ENCODE measurements at places on chromosomes 2 and 18.

- no peak for DNase-seq
Observed at GRCh38 chr2:191345788-191346187, 100.6 kb downstream of the MYO1B start.

- DNase-seq: no peak
Observed at GRCh38 chr2:177270531-177270930, 6.0 kb upstream of the NFE2L2 start.

GRCh38 chr2:101704816-101705578 is 7.5 kb downstream of the MAP4K4 start:
- no peak for DNase-seq

GRCh38 chr2:98334439-98335078 is 11.7 kb upstream of the CNGA3 start:
- DNase-seq: no peak

DNA sequence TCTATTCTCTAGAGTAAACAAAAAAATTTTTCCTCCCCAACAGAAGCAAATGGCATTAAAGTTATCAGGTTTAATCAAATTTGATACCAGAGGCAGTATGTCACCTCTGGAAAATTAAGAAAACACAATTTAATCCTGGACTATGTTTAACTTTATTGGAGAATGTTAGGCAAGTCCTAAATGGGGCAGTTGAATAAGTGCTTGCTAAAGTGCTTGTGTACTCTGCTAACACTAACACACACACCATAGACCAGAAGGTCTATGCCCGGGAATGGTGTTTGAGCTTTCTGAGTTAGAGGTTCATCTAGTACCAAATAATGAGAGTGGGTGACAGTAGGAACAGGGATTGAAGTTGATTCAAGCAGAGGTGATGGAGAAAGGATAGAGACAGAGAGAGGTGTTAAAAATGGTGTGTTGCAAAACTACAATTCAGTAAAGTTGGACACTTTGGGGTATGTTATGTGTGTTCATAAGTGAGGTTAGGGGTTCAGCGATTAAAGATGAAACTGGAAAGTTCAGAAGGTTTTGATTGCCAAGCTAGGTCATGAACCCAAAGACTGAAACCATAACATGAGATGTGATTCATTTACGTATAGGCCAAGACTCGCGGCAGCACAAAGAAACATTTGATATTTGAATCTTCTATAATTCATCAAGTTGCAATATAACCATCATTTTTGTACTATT is 40.5 kb upstream of the PEX13 start:
- no peak for DNase-seq

- no peak for DNase-seq
Observed at GRCh38 chr2:165239230-165239629, at the start of gene SCN2A. SCN2A (plus strand) TSS chr2:165239414; CDS start chr2:165295824, 56,410 bp downstream.

DNA sequence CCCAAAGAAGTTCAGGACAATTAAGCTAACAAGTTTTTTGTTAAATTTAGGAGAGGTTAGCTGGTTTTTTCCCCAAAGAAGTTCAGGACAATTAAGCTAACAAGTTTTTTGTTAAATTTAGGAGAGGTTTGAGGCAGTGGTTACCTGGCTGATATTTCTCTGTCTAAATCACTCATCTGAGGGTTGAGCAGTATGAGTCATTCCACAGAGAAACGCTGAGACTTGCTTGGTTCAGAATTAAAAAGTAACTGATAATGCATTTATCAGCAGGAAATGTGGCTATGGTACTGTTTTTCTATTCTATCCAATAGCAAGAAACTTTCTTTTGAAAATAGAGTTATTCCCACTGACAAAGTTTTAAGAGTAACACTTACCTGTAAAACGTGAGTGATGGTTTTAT is 22.8 kb upstream of the KIDINS220 start:
- DNase-seq: no peak

- no peak for DNase-seq
Observed at GRCh38 chr2:120341977-120342376, 4.0 kb upstream of the INHBB start.

DNA sequence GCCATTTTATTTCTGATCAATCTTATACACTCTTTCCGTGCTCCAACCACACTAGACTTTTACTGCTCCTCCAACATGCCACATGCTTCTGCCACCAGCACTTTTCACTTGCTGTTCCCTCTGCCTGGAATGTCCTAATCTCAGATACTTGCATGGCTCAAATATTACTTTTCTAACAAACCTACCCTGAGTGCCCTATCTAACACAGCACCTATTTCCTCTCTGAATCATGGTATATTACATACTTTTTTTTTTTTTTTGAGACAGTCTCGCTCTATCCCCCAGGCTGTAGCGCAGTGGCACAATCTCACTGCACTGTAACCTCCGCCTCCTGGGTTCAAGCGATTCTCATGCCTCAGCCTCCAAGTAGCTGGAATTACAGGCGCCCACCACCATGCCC is 166.3 kb upstream of the CAVIN2 start:
- no peak for DNase-seq

- DNase-seq: no peak
Observed at GRCh38 chr2:85259879-85260278, 67.9 kb downstream of the TGOLN2 start.

- DNase-seq: no peak
Observed at GRCh38 chr2:25417715-25418369, 76.1 kb upstream of the DNMT3A start.
